ENCODE measurements at places on chromosomes 11 and 22.

DNA sequence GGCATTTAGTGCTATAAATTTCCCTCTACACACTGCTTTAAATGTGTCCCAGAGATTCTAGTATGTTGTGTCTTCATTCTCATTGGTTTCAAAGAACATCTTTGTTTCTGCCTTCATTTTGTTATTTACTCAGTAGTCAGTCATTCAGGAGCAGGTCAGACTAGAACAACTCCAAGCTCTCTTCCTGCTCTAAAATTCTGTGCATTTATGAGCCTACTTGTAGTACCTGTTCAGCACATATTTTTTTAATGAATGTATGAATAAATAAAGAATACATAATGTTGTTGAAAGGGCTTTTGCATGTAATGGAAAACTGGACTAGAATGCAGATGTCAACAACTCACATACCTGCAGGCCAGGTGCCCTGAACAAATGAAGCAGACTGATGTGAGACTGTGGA is 13.7 kb upstream of the HEPHL1 start:
- DNase-seq: no peak

GRCh38 chr11:69062169-69062855 is 13.6 kb downstream of the TPCN2 start:
- DNase-seq: no peak

- no peak for DNase-seq
Measured at GRCh38 chr11:33490842-33491370, 209.7 kb downstream of the C11orf91 start.

DNA sequence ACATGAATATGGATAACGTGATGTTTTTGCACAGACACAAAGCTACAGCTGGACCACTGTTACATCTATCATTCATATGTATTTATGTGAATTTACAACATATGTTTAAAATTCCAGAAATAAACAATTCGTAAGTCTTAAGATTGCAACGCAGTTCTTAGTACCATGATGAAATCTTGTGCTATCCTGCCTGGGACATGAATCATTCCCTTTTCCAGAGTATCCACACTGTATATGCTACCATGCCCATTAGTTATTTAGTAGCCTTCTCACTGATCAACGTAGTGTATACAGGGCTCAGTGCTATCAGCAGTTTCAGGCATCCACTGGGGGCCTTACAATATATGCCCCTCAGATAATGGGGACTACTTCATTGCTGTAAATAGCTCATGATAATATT is 4.3 kb downstream of the ATL3 start:
- no peak for DNase-seq

DNA sequence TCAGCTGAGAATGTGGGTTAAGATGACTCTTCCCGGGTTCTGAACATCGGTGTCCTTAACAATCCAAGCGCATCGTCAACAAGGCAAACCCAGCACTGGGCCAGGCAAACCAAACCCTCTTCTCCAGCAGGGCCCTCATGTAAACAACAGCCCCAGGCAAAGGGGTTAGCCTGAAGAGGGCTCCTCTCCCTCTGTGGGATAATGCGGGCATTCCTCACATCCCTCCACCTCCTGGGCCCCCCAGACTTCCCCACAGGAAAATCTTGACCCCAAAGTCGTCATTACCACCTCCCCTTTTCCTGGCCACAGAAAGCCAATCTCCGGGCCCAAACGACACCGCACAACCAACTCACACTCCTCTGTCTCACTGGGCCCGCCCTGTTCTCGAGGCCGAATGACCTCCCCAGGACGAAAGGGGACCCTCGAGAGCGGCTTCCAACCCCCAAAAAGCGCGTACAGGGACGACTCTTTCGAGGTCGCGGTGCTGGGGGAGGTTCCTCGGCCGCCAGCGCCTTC is 566 bp downstream of the DDB1 start:
- no peak for DNase-seq

- no peak for DNase-seq
Measured at GRCh38 chr22:39243439-39244135, 1.2 kb downstream of the PDGFB start.

Data from NCI-H1436 treated with DMSO at 0.1 percent for 48 hours (cell line).